ENCODE measurements at places on chromosomes 11 and 22. TPM values are rescaled to one million over a fixed set of nuclear protein-coding genes. Genes with fewer than 3 reads are reported as not detected.
A peak's percentile ranks its signal among the peaks of the same experiment; 100 is the strongest.

DNA sequence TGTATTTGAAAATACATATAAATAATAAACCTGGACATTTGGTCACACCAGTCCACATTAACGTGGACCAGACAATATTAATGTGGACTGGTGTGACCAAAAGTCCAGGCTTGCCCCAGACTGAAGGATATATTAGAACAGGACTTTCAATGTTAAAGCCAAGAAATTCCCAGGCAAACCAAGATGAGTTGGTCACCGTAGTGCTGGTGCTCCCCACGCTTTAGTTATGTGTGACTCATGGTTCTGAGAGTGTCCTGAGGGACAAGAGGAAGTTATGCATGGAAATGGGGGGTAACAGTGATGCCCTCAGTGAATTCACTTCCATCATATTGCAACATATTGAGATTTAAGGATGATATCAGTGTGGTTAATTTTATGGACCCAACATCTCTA is 31.4 kb downstream of the POU2AF1 start:
- no peak for DNase-seq

- DNase-seq = no peak
Measured at GRCh38 chr11:118841469-118842242, 42.0 kb upstream of the CXCR5 start.

GRCh38 chr22:36199001-36199551 is 2.5 kb downstream of the APOL4 start:
- DNase-seq = no peak

DNA sequence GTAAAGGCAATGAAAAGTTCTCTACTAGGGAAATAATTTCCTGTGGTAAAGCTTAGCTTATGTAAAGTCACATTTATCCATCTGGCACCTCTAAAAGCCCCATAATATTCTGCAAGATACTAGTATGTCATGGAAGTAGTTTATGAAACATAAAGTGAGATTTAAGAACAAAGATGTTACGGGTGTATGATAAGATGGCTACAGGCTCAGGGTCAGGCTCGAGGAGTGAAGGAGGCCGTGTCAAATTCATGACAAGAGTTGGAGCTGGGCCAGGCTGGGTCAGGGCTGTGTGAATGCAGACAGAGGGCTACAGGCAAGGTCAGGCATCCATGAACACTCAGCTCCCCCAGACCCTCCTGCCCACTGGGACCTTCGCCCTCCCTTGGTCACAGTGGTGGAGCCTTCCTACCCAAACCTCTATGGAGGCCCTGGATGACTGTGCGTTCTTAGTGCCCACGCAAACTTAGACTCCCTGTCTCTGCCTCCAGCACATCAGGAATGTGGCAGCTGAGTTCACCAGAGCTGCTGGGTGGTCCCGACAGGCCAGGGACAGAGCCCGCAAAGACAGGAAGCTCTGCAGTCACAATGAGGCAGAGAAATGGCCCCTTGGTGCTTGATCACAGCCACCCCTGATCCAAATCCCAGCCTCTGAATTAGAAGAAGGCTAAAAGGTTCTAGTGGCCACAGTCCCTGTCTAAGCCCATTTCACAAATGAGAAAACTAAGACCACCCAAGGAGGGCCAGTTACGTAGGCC is 14.8 kb downstream of the IGLL5 start:
- DNase-seq = no peak

DNA sequence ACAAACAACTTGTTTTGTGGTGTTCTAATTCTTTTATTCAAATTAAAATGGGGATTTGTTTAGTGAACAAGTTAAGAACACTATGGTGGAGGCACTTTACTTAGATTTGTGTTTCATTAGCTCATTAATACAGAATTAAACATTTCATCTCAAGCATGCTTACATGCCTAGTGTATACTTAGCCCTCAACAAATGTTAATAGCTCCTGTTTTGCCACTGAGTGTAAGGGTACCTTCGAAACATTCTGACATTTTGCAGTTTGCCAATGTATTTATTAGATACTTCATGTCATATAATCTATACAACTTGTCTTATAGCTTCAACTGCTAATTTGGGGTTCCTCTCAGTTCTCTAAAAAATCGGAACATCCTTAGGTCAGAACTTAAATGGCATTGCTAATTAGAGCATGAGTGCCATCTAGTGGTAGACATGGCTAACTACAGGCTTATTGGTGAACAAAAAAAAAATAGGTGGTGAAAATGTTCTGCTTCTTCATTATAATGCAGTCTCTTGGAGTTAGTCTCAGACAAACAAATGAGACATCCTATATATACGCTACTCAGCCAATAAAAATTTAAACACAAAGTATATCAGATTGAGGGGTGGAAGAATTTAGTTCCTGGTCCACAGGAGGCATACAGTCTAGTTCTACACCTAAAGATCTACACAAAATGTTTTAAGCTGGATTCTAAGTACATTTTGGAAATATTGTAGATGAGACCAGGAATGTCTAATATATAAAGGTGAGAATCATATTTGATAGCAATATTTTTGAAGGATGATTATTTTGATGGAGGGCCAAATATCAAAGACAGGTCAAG is 4.9 kb upstream of the CNTN5 start:
- no peak for DNase-seq

DNA sequence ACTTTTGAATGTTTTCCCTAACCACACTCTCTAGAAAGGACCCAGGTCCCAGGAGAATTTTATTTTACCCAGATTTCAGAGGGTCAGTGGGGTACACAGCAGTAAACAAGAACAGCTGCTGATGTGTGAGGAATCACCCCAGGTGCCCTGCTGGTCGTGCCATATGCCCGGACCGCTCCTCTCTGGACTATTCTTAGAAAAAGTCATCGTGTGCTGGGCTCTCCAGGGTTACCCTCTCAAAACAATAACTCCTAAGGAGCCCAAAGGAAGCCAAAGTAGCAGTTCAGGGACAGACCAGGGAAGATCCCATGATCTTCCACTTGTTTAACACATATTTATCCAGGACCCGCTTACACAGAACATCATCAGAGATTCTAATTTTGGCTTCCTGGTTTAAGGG is 29.7 kb downstream of the LRP4 start:
- no peak for DNase-seq

DNA sequence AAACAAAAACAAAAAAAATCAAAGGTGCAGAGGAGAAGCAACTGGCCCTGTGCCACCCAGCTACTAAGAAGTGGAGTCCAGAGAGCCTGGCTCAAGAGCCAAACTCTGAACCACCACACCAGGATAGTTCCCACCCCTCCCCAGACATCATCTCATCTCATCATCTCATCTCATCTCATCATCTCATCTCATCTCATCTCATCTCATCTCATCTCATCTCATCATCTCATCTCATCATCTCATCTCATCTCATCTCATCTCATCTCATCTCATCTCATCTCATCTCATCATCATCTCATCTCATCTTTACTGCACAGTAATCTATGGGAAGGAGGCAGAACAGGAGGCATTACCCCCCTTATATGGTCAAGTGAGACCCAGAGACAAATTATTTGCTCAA is 8.3 kb downstream of the CHRNA10 start:
- DNase-seq = no peak

DNA sequence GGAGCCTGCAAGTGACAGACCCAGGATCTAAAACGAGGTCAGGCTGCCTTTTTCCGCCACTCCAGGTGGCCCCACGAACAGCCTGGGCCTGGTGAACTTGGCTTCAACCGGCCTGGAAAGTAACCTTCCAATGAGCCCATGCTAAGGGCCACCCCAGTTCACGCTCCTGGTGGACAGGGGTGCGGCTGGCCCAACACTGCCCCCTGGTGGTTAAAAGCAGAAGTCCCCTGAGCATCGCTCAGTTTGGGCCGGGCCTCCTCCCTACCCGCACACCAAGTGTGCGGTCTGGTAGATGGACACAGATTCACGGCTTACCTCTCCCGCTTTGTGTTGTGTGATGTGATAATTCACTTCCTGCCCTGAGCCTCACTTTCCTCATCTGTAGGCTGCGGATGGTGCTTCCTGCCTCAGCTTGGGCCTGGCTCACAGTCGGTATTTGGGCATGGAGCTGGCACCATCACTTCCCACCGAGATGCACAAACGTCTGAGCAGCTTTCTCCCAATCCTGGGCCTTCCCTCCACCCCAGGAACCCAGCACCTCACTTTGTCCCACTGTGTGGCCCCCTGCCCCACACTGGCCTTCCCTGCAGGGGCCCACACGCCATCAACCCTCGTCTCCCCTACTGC is 13.7 kb upstream of the SEC14L3 start:
- DNase-seq = peak; percentile 44

DNA sequence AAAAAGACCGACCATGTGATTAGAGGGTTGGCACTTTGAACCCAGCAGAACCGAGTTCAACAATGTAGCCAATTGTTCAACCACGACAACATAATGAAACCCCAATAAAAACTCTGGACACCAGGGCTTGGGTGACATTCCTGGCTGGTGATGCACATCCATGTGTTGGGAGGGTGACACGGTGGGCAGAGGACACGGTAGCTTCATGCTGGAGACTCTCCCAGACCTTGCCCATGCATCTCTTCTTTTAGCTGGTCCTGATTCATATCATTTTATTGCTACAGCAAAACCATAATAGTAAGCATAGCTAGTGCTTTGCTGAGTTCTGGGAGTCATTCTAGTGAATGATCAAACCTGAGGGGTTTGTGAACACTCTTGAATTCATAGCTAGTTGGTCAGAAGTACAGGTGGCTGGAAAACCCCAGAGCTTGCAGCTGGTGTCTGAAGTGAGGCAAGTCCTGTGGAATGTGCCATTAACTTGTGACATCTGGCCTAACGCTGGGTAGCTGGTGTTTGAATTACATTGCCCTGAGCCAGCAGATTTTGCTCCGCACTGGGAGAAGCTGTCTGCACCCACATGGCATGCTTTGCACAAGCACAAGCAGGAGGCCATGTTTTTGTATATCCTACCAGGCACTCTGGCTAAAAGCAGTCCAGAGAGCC is 14.0 kb downstream of the RPUSD4 start:
- peak; percentile 80 for DNase-seq

- DNase-seq = no peak
Measured at GRCh38 chr11:126465573-126466188, 110.2 kb downstream of the ST3GAL4 start.

GRCh38 chr22:47277531-47277930 is 515.1 kb downstream of the TBC1D22A start:
- DNase-seq = no peak

DNA sequence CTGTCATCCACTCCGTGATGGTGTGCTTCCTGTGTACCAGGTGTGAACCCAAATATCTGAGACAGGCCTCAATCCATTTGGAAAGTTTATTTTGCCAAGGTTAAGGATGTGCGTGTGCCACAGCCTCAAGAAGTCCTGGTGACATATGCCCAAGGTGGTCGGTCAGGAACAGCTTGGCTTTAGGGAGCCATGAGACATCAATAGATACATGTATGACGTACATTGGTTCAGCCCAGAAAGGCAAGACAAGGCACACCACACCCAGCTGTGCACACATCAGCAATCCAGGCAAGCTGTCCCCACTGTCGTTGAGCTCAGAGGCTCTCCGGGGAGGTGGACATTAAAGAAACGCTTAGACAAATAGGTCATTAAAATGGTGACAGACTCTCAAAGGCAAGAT is 56.8 kb upstream of the SHANK2 start:
- DNase-seq = no peak

GRCh38 chr11:3157381-3158130 is 7.6 kb downstream of the OSBPL5 start:
- DNase-seq = peak; percentile 16

GRCh38 chr11:121763526-121763925 is 310.8 kb upstream of the SORL1-AS1 start:
- DNase-seq = no peak

- DNase-seq = no peak
Measured at GRCh38 chr22:50292643-50293440, 14.6 kb downstream of the PLXNB2 start.

Gene MMP7
- total RNA-seq = not detected

Gene MRE11
- total RNA-seq = 8.3 TPM

Gene TMEM191C
- not detected for total RNA-seq

Gene OR52D1
- not detected for total RNA-seq

Gene NAALAD2
- total RNA-seq = 0.86 TPM

Gene C11orf65
- total RNA-seq = 0.19 TPM
